Hematopoietic multipotent progenitor cell treated with erythropoietin and hydrocortisone succinate and interleukin-3 and kit ligand, for 15 days (in vitro differentiated cells): ENCODE measurements at places on chromosomes 13 and 19.

GRCh38 chr13:99199541-99200431, 868 bp upstream of the UBAC2 start:
- no peak for DNase-seq

DNA sequence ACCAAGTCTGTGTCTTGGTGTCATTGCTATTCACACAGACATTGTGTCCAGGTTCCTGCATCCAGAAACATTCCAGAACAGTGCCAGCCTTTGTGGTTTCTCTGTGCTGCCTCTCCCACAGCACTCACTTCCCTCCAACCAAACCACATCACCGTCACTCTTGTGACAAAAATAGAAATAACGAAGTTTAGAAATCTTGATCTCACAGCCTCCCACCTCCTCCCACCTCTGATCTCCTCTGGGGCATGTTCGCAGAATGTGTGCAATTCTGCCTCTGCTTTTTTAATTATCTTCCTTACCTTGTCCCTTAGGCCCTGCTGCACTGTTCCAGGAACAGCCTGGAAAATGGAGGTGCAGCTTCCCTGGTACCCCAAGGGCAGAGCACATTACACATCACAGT, 8.7 kb upstream of the SERPINE3 start:
- no peak for DNase-seq

DNA sequence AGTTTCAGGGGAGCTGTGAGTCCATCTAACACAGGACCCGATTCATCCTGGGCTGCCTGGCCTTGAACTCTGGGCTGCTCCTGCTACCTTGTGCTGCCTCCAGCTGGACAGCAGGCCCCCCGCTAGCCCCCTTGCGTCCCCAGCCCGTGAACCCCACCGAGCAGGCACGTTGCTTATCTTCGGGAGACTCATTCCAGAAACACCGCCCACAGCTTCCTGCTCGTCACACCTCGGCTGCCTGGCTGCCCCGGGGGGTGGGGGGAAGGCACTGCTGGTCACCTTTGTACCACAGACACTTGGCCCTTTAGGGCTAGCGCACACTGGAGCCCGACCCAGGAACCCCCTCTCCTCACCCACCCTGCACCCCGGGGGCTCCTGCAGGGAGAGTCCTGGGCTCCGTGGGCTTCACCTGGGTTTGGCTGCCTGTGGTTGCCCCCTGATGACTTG, 48.1 kb downstream of the CRTC1 start:
- DNase-seq: no peak

DNA sequence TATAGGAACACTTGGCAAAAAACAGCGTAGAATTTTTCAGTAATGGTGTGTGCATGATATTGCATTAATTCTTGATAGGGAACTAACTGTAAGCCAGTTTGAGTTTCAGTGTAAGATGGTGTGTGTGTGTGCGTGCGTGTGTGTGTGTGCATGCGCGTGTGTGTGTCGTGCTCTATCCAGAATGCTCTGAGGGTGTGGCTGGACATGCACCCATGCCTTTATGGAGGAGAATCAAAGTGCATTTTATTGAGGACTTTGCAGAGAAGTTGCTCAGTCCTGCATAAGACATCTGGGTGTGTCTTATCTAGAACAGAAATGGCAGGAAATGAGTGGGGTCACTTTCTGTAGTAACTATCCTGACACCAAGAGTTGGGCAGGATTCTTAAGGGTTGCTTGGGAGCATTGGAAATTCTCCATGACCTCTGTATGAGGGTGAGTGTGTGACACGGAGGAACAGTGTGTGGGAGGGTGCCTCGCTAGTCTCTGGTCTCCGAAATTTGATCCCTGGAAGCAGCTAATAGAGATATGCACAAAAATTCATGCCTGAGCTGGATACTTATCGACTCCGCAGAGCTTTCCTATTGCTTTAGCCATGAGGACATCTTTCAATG, 252.2 kb downstream of the TSHZ3 start:
- DNase-seq: no peak

GRCh38 chr13:37769078-37769477, 100.5 kb downstream of the TRPC4 start:
- no peak for DNase-seq

DNA sequence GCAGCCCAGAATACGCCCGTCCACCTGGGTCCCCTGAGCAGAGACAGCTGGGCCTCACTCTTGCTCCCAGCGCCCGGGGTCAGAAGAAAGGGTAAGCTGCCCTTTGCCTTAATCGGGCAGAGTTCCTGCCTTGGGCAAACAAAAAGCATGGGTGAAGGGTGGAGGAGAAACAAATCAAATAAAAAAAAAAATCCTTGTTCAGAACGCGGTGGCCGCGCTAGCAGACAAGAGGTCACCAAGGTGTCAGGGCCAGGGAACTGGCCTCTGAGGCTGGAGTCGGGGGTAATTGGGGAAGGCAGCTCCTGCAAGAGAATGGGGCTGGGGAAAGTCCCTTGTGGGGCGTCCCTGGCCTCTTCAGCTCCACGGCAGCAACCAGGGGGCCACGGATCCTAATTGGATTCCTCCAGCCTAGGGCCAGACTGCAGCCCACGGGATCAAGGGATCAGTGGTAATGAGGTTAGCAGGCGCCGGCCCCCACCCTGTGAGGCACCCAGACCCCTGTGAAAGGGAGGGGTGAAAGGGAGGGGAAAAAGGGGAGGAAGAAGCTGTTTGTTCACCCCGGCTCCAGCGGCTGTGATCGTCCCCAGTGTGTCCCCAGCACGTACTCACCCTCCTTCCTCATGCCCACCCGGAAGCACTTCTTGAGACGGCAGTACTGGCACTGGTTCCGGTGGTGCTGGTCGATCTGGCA, 5.5 kb downstream of the NR2F6 start:
- no peak for DNase-seq

DNA sequence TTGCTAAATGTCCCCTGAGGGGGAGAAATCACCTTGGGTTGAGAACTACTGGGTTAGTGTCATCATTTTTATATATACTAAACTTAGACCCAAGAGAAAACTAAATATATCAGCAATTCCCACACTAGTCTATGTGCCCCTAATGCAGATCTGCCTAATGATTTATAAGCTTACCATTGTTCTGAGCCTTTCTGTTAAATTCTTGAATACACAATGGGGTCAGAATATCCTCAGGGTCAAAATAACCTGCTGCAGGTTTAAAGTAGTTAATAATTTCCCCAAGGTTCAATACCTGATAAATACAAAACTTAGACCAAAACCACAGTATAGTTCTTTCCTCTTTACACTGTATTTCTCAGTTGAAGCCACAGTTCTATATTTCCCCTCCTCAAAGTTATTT, 4.6 kb downstream of the VWA8 start:
- DNase-seq: no peak

- DNase-seq: no peak
Observed at GRCh38 chr19:49361438-49362047, 673 bp downstream of the TEAD2 start.

- DNase-seq: no peak
Observed at GRCh38 chr13:107669391-107669993, 545.8 kb downstream of the LIG4 start.

GRCh38 chr13:108911807-108912206, 282.4 kb downstream of the MYO16 start:
- DNase-seq: no peak

GRCh38 chr19:44512326-44513298, 12.3 kb upstream of the ZNF180 start:
- peak; percentile 21 for DNase-seq

- DNase-seq: no peak
Observed at GRCh38 chr19:57642396-57643046, 9.6 kb downstream of the ZNF211 start.

- no peak for DNase-seq
Observed at GRCh38 chr13:112259511-112259910, 116.6 kb upstream of the SPACA7 start.

DNA sequence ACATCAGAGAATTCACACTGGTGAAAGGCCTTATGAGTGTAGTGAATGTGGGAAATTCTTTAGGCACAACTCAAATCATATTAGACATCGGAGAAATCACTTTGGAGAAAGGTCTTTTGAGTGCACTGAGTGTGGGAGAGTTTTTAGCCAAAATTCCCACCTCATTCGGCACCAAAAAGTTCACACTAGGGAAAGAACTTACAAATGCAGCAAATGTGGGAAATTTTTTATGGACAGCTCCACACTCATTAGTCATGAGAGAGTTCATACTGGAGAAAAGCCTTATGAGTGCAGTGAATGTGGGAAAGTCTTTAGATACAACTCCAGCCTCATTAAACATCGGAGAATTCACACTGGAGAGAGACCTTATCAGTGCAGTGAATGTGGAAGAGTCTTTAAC, 10.1 kb downstream of the ZNF17 start:
- no peak for DNase-seq

GRCh38 chr13:49256841-49257240, 9.1 kb downstream of the CDADC1 start:
- DNase-seq: no peak

DNA sequence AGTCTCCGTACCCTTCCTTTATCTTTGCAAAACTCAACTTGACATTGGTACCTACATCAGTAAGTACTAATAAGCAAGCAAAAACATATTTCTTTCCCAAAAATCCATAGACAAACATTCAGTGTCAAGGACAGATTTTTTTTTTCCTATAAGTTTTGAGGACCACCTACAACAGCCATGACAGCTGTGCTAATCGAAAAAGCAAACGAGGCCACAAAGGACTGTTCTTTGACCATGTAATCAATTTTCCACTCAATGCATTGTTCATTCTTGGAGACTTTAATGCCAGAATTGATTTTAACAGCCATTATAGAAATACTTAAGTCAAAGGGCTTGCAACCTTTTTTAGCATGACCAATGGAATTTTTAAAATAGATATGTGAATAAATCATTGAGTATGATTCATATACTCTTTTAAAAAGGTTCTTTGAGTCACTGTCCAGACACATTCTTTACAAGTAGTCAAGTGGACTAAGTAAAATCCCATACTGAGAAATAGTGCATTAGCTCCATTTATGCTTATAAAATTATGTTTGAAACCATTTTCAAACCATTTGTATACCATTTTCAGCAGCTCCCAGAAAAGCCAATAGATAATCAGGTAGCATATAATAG, 323.9 kb downstream of the MZT1 start:
- no peak for DNase-seq
